ENCODE measurements at places on chromosomes 3 and 15.

DNA sequence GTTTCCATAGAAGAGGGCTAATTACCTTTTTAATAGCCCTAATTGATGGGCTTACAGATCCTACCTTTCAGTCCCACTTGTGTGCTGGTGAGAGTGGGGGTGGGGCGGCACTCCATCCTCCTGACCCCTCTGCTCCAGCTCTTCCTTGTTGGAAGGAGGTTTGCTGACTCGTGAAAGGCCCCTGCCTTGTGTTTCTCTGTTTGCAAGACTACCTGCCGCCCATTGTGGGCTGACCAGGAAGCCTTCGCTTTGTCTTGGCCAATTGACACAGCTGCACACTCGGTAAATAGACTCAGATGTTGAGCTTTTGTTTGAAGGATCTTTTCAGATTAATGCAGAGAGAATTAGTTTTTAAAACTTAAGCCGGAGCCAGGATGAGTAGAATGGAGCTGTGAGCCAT is 197.3 kb upstream of the HES1 start:
- no peak for DNase-seq

GRCh38 chr15:69593488-69593887 is 140.9 kb downstream of the RPLP1 start:
- no peak for DNase-seq

DNA sequence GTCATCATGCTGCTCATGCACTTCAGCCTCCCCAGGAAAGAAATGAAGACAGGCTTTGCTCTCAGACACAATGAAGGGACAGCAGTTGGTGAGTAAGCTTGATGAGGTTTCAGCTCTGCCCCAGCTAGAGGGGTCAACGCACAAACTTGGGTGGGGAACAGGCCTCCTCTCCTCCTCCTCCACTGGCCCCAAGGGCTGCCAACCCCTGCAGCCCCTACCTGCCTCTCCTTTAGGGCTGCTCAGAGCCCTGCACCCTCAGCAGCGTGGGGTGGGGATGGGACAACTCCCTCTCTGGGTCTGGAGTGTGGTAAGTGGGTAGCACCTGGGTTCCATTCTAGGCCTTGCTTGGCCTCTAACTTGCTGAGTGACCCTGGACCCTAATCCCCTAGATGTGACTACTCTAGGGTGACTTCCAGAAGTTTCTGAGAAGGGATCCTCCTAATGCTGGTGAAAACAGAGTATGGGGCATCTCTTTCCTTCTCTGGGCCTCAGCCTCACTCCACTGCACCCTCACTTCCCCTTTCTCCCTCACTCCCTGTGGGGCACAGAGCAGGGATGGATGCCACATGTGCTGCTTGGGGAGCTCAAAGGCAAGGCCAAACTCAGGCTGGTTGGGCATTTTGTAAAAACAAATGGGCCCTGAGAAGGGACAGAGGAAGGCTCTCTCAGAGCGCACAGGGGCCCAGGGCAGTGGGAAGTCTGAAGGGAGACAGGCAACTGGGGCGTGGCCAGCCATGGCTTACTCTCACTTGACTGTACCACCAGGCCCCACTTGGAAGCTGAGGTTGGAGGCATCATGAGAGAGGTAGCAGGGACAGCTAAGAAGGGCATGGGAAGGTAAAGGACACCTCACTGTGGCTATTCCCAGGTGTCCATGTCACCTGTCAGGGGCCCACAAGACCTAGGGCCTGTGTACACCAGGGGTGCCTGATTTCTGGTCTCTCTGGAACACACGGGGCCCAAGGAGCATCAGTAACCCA is 64.0 kb downstream of the SYNM start:
- no peak for DNase-seq

GRCh38 chr15:65818927-65819562 is 27.0 kb upstream of the DENND4A start:
- no peak for DNase-seq

DNA sequence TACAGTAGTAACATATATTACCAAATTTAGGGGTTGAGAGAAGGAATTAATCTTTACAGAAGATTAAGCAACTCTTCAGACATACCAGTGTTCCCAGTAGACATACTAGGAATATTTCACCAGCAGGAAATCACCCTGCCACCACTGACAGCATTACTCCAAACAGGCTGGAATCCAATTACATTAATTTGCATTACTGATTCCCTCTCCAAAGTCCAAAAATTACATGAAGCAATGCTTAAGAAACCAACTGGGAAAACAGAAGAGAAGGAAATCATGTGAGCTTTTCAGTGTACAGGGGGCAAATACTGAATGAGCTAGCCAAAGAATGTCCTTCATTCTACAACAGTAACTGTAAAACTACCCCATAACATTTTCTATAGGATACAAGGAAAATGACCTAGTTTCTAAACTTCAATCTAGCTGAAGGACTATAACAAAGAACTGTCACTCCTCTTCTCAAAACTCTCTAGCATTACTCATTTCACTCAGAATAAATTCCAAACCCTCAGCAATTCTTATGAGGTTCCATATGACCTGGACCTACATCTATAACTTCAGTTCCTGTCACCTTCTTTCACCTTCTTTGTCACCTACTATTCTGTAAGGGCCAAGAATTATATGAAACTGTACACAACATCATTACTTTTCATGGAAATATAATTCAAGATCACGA is 72.7 kb downstream of the INO80 start:
- DNase-seq = no peak

- DNase-seq = no peak
These were observed 6.3 kb downstream of the GYG1 start for GRCh38 chr3:148997623-148998022.

GRCh38 chr3:65993134-65993900 is 45.4 kb downstream of the MAGI1 start:
- DNase-seq = no peak

- no peak for DNase-seq
These were observed 604 bp downstream of the CCPG1 start for GRCh38 chr15:55407498-55408011.
